Ecto neural progenitor cell (in vitro differentiated cells): ENCODE measurements at places on chromosomes 6 and 20.

- DNase-seq, result no peak
These were observed 4.6 kb upstream of the NAA20 start for GRCh38 chr20:20012541-20012940.

DNA sequence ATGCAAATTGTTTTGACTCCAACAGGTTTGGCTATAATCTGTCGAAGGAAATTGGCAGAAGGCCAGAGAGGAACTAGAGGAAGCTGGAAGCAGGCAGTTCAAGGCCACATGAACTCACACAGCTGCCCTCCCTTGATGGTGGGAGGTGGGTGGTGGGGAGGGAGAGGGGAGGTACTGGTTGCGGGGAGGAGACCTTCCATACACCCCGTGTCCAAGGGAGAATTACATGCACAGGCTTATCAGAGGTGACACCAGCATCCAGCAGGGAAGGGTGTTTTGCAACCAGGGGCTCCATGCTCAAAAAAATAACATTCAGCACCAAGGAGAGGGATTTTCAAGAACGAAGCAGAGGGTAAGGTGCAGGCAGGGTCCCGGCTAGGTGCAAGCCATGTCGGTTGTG, 9.1 kb downstream of the PRND start:
- no peak for DNase-seq

GRCh38 chr6:139277161-139277560, 14.6 kb downstream of the TXLNB start:
- DNase-seq, result no peak

DNA sequence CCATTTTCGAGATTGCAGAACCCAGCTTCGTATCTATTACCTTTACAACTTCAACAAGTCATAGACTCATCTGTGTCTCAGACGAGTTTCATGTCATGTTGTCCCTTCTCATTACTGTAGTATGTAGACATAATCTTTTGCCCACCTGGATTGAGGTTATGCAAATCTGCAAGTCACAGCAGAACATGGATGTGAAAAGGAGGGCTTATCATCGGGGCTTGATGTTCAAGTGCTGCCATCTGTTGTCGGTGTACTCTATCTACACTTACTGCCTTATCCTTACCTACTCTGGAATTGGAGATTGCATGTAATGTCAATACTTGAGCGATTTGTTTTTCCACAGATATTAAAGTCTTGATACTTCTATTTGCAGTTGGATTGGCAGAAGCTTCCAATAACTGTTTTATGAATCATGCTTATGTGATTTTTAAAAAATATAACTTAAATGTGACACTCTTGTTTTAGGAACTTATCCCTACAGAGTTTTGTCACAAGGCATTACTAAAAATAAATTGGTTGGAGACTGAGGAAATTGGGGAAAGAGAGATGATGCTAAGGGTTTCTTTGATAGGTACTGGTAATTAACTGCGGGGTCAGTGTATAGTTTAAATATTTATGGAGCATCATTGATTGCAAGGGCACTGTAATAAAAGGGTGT, 3.0 kb upstream of the GOPC start:
- no peak for DNase-seq

DNA sequence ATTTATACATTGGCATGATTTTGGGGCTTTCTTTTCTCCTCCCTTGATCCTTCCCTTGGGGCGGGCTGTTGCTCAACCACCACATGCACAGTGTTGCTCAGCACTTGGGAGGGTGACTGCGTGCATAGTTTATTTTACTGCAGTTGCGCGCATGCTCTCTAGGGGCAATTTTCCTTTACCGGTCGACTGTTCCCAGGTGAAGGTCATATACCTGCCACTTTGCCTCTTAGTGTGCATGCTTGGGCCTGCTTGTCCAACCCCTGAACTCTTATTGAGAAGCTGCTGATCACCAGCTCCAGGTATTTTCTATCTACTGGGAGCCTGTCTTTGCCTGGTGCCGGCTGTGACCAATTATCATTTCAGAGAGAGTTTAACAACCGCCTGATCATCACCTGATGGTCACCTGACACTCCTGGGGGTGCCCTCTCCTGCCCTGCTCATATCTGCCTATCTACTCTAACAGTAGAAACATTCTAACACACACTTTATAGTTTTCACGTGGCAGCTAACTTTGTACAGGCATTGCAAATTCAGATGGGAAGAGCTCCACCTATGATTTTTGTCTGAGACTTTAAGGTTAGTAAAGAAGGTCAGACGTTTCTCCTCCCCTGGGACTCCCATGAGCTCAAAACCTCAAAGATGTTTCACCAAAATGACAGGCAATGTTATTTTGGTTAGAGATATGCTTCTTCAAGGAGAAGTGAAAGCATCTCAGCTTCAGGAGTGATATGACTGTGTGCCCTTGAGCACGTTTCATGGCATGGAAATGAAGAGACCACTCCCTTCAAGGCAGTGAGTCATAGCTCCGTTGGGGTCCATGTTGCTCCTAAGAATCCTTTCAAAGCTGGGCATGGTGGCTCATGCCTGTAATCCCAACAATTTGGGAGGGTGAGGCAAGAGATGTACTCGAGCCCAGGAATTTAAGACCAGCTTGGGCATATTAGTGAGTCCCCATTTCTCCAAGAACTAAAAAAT, 227.5 kb upstream of the MYLIP start:
- DNase-seq, result no peak

DNA sequence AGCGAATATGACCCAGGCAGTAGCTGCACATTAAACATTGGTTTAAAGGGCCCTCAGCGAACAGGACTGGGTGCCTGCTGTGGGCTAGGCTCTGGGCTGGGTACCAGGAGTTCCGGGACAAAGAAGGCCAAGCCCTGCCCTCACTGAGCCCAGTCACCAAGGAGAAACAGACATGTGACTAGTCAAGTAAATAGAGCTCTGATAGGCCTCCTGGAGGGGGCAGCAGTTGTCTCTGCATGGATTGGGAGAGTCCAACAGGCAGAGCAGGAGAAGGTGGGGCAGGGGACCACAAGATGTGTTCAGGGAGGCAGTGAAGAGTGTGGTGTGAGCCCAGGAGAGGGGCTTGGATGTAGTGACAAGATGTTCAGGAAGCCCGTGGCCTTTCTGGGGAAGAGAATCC, 3.1 kb downstream of the HM13 start:
- peak; percentile 54 for DNase-seq

DNA sequence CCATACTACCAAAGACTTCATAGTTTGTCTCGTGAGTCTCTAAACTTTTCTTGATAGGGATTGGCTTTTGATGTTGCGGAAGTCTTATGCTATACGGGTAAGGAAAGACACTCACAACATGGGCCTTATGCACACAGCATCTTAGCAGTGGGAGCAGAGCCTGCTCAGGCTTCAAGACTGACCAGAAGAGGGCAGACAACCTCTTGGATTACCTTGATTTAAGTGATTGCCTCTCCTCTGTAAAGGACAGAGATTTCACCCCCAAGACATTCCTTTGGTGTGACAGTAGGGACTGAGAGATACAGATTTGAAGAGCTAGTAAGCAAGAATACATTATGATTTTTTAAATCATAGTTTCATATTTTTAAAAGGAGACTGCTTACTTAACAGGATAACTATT, 71.0 kb upstream of the SAMD3 start:
- peak; percentile 52 for DNase-seq

DNA sequence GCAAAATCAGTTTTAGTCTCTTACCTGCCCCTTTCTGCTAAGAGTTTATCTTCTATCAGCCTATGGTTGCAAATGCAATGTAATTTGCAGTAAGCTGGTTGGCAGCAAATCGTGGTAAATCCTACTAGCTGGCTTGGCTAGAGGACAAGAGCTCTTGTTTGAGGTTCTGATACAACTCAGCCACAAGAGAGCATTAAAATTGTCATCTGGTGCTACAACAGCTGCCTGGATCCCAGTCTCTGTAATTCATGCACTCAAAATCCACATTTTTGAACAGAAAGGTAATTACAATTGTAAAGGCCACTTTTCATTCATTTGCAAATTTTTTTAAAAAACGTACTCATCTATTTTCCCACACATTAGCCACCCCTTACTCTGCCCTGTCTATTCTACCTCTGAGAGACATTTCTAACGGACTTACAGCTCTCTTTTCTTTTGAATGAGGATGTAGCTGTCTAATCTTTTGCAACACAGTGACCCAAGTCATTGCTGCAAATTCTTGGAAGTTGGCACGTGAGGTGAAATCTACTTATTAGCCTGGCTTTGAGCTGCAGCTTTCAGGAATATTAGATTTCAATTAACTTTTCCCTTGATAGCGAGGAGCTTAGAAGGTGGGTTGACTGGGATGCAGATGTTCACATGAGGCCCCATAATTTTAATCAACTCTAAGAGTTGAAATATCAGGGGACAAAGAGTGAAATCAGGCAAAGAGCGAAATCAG, 54.0 kb upstream of the FAM184A start:
- DNase-seq, result no peak

GRCh38 chr20:23023621-23024177, 11.4 kb upstream of the SSTR4 start:
- no peak for DNase-seq

- DNase-seq, result no peak
These were observed 122.5 kb downstream of the MTHFD1L start for GRCh38 chr6:150987855-150988464.

DNA sequence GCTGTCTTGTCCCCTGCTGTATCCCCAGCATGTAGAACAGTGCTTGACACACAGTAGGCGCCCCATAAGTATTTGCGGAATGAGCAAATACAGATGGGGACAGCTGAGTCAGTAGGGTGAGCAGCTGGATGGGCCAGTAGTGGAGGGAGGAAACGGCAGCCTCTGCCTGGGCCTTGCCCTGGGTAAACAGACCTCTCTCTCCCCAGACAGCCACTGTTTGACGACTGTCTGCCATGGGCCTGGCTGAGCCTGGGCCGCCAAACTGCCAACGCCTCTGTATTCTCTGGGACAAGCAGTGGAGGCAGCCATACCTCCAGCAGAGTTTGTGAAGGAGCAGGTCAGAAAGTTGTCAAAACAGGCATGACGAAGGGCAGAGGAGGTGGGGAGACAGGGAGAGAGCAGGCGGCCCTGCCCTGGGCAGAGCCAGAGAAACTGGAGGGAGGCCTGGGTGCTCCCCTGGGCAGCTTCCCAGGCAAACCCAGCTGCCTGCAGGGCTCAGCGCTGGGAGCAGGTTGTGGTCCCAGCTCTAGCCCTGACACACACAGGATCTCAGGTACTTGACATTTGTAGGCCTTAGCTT, 15.2 kb downstream of the HNF4A start:
- no peak for DNase-seq

- no peak for DNase-seq
These were observed 22.9 kb upstream of the RIPK1 start for GRCh38 chr6:3045369-3045768.

DNA sequence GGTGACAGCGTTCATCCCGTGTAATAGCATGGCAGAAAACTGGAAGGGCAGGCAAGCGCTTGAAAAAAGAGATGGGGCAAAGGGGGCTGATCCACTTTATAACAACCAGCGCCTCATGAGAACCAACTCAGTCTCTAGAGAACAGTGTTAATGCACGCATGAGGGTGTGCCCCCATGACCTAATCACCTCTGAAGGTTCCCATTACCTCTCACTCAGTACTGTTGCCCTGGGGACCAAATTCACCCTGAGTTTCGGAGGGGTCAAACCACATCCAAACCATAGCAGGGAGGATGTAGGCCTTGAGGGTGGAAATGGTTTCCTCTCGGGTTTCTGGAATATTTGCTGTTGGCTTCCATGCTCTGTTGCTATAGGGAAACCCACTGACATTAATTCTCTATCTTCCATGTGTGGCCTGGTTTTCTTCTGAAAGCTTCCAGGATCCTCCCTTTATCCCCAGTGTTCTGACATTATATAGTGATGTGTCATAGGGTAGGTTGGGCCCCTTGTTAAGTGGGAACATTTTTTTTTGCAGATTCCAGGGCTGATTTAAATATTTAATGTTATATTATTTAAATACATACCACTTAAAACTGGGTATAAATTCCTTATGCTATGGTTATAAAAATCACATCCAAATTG, 65.2 kb downstream of the PPP1R14C start:
- no peak for DNase-seq

DNA sequence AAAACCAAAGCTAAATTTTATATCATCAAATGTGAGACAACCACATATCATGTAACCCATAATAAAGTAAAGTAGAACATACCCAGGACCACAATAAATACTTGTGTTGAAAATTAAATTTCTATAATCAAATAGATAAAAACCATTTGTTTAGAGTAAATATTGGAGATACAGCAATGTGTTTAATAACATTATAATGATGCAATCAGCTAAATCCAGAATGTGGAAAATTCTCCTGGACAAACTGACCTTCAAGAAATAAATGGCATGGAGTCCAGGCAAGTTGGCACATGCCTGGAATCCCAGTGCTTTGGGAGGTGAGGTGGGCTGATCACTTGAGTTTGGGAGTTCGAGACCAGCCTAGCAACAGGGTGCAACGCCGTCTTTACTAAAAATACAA, 84.0 kb downstream of the GPX5 start:
- no peak for DNase-seq

DNA sequence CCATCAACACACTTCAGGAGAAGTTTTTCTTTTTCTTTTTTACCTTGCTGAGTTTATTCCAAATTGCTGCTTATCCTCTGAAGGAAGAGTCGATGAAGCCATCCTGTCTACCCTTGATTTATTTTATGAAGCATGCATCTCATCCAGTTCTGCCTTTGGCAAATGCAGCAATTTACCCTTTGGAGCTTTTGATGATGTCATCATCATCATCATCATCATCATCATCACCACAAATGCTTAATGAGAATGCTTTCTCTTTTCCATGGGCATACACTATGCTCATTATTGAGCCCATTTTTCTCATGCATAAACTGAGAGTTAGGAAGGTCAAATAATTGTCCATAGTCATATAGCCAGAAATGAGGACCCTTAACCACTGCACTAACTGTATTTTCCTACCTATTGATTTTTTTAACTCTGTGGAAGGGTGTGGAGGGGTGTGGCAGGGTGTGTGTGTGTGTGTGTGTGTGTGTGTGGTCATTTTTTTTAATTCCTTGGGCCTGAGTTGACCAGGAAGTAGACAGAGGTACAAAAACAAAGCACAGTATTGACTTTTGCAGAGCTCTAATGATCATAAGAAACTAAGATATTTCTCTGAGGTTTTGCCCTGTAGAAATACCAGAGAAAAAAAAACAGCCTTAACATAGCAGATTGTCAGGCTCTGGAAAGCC, 82.8 kb downstream of the COL9A1 start:
- no peak for DNase-seq

DNA sequence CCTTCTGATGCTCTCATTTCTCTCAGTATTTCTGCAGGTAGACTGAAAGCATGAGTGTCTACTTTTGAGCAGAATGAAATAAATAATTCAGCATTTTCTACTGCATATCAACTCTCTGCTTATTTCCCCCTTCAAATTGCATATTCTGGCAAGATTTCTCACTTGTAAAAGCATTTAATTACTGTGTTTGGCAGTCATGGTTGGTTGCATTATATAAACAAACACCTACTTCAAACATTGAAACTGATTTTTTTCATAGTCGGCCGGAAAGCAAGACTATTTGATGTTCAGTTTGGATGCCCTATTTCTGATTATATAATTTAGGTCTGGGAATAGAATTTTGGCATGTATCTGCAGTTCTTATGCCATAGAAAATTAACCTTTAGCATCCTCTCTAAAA, 73.1 kb downstream of the PLEKHG1 start:
- DNase-seq, result no peak

GRCh38 chr6:137764464-137764863, 102.6 kb upstream of the TNFAIP3 start:
- no peak for DNase-seq
